Activated CD4-positive, alpha-beta T cell treated with anti-CD3 and anti-CD28 coated beads for 36 hours (primary cell): ENCODE measurements at places on chromosomes 4 and X. TPM values are rescaled to one million over a fixed set of nuclear protein-coding genes. Genes with fewer than 3 reads are reported as not detected.

Gene GPR78
- total RNA-seq = not detected

Gene PPID
- total RNA-seq = 78.1 TPM

Gene PPP1R2C
- total RNA-seq = not detected

Gene KLKB1
- total RNA-seq = not detected

Gene MAGEB2
- total RNA-seq = not detected

Gene QRFPR
- not detected for total RNA-seq

Gene BRS3
- total RNA-seq = not detected

Gene NSUN7
- 0.16 TPM for total RNA-seq

Gene GATA1
- total RNA-seq = not detected

Gene ATP1B4
- total RNA-seq = not detected

Gene CDKN2AIP
- 19.4 TPM for total RNA-seq
